ENCODE measurements at places on chromosomes 11 and 22.

- DNase-seq = no peak
Measured at GRCh38 chr22:32887324-32887980, 85.9 kb downstream of the TIMP3 start.

DNA sequence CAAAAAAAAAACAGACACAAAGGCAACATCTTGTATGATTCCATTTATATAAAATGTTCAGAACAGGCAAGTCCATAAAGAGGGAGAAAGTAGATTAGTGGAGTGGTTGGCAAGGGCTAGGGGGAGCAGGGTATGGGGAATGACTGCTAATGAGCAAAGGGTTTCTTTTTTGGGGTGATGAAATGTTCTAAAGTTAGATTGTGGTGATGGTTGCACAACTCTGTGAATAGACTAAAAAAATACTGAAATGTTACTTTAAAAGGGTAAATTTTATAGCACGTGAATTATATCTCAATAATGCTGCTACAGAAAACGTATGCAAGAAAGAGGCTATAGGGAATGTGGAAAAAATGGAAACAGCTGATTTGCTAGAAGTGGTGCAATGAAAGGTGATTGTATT is 155.1 kb downstream of the TENM4 start:
- no peak for DNase-seq

GRCh38 chr11:17188675-17189074 is 19.1 kb downstream of the PIK3C2A start:
- DNase-seq = no peak

DNA sequence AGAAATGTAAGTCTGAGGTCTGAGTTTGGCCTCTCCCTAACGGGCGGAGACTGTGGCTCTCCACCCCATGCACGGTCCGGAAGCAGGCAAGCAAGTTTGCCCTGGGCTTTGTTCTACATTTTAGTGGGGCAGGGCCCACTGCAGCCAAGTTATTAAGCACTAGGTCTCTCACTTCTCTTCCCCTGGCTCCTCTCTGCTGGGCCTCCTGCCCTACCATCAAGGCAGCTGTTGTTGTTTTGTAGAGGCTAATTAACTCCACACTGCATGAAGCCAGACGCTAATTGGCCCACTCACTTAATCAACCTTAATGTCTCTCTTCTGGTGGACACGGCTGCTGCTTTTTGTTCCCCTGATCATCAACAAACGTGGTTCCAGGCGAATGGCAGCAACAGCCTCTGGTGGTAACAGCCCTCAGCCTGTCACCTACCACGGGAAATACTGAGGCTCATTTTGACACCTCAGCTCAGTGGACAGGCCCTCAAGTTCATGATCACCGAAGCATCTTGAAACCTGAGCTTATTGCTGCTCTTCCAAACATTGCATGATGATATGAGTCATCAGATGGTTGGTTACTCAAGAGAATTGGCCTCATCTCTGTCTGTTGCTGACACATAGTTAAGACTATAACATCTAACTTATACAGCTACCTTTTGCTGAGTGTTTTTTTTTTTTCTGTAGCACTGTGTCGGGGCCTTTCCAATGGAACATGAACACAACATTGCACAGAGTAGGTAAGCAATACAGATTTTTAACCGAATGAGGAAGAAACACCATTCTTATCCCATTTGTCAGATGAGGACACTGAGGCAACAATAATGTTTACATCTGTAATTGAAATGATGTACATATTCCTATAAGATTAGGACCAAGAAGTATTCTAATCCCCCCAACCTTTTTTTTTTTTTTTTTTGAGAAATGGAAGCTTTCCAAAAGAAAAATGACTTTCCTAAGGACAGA is 20.8 kb upstream of the LMO2 start:
- peak; percentile 41 for DNase-seq

- no peak for DNase-seq
Measured at GRCh38 chr11:121958971-121959325, 157.1 kb downstream of the BLID start.

- peak; percentile 49 for DNase-seq
Measured at GRCh38 chr11:112004389-112004788, 20.8 kb upstream of the DLAT start.

DNA sequence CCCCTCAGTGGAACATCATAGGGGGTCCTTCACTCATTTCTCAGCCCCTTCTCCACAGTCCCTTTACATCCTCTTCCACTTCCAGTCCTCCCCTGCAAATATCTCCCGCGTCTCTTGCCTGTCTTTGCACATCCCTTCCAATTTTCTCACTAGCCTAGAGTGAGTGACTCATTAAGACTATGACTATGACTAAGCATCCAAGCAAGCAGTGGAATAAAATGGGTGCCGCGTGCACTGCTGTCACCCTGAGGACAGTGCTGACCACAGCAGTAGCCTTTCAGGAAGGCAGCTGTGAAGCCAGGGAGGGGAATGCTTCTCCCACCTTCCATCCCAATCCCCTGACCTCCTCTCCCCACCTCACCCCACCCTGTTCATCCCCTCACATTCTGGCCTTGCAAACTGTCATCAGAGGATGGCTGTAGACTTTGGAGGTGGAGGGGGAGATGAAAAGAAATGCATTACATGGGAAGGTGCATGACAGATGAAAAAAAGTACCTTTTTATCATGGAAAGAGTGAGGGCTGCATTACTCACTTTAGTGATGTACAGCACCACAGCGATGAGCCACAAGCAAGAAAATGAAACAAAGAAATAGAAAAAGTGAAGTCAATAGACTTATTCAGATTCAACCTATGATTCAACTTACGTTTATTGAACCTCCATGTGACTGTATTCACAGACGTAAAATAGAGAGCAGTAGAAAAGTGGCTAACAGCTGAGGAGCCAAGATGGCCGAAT is 948.2 kb downstream of the NTM start:
- DNase-seq = no peak

- no peak for DNase-seq
Measured at GRCh38 chr11:12220305-12220704, 109.9 kb downstream of the MICAL2 start.

GRCh38 chr22:46446799-46447198 is 90.6 kb downstream of the CELSR1 start:
- DNase-seq = no peak

DNA sequence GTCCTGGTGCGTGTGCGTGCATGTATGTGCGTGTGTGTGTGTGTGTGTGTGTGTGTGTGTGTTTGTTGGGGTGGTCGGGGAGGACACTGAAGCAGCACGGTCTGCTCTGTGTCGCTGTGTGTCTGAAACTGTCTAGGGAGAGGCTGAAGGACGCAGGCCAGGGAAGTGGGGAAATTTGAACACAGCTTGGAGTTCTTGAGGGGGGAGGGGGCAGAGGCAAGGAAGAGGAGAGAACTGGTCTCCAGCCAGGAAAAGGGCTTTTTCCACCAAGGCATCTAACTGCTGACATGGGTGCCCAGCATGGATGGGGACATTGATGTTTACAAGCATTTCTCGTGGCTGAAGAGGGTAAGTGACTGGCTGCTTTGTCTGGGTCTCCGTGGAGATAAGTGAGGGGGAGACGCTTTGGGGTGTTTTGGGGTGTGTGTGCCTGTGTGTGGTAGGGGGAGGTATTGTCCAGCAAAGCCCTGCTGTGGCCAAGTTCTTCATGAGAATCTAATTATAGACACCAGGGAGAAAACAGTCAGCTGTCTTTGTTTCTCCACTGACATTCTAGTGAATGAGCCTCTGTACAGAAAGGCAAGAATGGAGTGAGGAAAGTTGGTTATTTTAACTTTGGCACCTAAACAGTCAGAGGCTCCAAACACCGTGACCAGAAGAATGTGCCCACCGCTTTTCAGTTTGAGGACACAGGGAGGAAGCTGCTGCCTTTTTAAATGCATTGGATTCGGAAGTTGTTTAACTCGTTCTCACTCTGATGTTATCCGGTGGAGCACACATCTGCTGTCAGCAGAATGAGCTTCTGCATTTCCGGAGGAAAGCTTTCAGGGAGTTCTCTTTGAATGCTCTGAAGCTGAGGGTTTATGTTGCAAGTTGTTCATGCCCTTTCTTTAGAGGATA is 63.7 kb downstream of the PPFIBP2 start:
- DNase-seq = no peak

GRCh38 chr11:108204929-108205499 is 17.4 kb downstream of the NPAT start:
- no peak for DNase-seq

DNA sequence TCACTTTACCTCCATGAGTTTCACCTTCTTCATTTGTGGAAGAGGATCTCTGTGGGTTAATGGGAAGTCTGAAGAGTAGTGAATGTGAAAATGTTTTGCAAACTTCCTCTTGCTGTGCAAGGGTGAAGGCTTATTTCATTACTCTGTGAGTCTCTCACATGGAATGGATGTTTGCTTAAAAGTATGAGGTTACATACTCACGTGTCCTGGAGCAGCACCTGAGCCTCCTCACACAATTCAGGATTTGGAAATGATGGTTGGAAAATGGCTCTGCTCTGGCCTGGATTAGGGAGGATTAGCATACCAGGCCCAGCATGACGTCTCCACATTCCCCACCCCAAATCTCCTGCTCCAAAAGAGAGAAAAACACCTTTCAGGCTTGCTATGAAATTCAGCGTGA is 4.8 kb downstream of the GRAMD1B start:
- DNase-seq = no peak

DNA sequence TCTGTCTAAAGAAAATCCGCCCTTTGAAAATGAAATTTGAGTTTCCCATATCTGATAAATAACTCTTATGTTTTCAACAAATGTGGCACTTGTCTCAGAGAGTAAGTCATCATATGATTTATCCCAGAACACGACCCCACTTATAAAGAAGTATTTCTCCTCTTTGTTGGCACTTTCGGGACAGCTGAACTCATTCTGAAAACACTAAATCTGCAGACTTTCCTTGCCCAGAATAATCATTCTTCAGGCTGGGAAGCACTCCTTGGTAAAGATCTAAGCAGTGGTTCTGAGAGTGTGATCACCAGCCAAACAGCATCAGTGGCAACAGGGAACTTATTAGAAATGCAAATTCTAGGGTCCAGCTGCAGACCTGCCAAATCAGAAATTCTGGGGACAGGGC is 532.2 kb upstream of the API5 start:
- no peak for DNase-seq

- no peak for DNase-seq
Measured at GRCh38 chr11:129260750-129261149, 68.6 kb upstream of the ARHGAP32 start.

- DNase-seq = no peak
Measured at GRCh38 chr11:105361651-105362050, 222.1 kb upstream of the CARD18 start.

GRCh38 chr11:93080146-93080759 is 110.8 kb downstream of the MTNR1B start:
- DNase-seq = no peak

DNA sequence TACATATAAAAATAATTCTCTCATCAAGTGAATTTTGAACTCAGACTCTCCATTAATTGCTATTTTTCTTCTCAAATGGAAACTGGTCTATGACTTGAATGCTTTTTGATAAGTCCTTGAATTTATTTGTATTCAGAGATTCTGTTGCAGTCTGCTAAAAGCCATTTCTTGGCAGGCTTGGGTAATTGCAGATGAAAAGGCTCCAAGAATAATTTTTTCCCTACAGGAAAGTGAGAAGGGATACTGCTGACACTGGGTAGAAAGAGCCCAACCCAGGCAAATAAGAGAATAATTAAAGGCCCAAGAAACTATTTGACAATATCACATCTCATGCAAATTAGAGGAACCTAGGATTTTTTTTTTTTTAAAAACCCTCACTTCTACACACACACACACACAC is 246.5 kb upstream of the DDI1 start:
- DNase-seq = no peak

GRCh38 chr11:87473174-87473573 is 435.4 kb downstream of the TMEM135 start:
- DNase-seq = no peak

- no peak for DNase-seq
Measured at GRCh38 chr11:69011624-69012091, 1.4 kb downstream of the MRGPRF start.

- no peak for DNase-seq
Measured at GRCh38 chr11:114209343-114209742, 86.9 kb upstream of the NNMT start.

GRCh38 chr11:121466063-121466794 is 13.5 kb upstream of the SORL1-AS1 start:
- no peak for DNase-seq

DNA sequence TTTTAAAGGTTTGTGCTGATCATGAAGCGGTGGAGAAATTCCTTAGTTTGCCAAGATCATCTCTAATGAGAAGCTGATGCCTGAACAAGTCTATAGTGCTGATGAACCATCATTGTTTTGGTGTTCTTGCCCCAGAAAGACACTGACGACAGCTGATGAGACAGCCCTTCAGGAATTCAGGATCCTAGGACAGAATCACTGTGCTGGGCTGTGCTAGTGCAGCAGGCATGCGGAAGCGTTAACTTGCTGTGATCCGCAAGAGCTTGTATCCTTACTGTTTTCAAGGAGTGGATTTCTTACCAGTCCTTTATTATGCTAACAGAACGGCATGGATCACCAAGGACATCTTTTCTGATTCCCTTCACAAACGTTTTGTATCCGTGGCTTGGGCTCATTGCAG is 104.1 kb downstream of the TBC1D22A start:
- DNase-seq = no peak

- peak; percentile 75 for DNase-seq
Measured at GRCh38 chr11:75773595-75774353, 5.2 kb downstream of the DGAT2 start.

DNA sequence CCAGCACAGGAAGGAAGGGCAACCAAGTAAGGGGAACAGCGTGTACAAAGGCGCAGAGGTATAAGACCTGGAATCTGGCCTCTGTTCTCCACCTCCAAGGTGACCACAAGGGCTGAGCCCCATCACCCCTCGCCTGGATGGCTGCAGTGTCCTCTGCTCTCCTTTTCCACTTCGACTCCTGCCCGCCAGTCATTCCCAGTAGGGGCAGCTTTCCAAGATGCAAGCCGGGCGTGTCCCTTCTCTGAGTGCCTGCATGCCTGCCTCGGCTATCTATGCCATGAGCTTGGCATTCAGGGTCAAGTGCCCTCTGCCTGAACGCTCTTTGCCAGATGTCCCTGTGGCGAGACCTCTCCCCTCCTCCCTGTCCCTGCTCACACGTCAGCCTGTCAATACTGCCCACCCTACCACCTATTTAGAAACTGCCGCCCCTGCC is 17.0 kb downstream of the FADS3 start:
- DNase-seq = no peak

GRCh38 chr22:45208993-45209838 is 31.5 kb downstream of the KIAA0930 start:
- no peak for DNase-seq

DNA sequence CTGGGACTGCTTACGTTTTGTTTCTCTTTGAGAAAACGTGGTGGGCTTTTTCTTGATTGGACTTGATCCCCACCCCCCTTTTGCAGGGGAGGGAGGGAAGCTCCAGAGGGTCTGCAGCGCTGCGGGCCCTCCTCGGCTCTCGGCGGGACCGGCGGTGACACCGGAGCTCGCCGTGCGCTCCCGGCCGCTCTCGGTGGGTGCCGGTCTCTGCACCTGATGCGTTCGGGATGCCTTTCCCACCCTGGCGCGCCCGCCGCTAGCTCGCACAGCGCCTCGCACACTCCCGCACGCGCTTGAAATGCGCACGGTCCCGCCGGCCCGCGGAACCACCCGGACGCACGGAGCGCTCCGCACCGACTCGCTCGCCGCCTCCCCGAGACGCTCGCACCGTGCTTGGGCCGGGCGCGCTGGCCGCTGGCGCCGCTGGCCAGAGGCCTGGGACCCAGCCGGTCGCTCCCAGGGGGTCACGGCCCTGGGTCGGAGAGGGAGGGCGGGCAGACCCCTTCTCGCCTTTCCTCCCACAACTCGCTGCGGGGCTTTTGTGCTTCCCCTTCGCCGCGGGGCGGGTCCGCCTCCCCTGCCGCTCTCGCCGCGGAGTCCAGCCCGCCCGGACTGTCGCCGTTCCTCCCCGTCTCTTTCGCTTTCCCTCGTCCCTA is 1.0 kb downstream of the ZBTB16 start:
- DNase-seq = no peak

GRCh38 chr11:43837879-43838278 is 42.8 kb upstream of the ALKBH3 start:
- DNase-seq = no peak
